ENCODE measurements at places on chromosomes 16 and 17.

DNA sequence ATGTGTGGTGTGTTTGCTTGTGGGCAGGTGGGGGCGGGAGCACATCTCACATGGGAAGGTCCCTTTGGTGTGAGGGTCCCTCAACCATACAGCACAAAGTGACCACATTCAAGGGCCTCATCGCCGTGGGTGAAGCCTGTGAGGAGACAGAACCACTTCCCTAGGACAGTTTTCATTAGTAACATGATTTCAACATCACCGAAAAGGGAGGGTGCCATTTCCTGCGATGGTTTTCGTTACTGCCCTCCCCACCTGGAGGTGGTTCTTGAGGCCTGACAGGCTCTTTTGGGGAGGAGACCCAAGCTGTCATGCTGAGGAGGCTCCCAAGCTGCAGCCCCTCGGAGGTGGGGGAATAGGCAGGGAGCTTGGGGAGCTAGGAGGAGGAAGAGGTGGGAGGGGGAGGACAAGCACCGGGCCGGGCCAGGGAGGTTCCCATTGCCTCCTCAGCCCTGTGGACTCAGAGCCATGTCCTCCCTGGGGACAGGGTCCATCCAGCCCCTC, 9.5 kb downstream of the CD300LB start:
- DNase-seq, result no peak

DNA sequence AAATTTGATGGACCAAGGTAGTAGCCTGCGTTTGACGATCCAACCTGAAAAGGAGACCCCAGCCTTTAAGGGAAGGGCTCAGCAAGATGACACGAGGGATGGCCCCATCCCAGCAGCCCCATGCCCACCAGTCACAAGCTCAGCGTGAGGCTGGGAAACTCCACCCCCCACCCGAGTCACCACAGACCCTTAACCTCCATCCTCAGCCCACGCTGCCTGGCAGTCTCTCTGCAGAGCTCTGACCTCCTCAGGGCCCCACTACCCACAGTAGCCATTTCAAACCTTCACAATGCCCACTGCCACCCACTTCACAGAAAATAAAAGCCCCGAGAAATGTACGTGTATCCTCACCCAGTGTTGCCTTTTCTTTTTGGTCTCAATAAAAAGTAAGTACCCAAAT, 18.7 kb downstream of the USP36 start:
- no peak for DNase-seq

DNA sequence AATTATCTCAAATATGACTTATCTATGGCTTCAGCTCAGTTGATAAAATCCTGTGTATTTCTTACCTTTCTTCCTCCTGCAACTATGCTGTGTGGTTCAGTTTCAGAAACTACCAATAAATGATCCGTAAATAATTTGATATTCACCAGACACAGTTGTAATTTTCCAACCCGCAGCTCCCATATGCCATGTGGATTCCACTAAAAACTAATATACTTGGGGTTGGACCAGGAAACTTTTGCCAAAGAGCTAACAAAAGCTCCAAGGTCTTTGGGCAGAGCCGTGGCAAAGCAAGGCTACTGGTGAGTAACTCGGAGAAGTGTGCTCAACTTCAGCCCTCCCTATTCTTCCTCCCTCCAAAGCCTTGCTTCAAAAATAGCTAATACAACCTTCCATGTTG, 2.3 kb upstream of the CHST6 start:
- no peak for DNase-seq

DNA sequence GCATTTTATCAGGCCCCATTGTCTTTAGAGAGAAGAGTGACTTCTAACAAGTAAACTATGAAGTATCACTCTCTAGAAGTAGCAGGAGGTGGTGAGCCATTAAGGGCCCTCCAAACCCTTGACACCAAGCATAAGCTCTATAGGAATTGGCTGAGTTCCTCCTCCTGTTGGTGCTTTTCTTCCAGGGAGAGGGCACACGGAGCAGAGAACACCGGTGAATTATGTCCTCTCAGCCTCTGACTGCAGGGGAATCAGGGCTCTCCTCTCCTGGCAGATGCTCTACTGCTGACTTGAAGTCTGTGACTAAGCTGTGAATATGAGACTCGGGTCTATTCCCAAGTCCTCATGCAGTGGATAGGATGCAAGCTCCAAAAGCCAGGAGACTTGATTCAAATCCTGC, 32.3 kb downstream of the CHD9 start:
- DNase-seq, result no peak

DNA sequence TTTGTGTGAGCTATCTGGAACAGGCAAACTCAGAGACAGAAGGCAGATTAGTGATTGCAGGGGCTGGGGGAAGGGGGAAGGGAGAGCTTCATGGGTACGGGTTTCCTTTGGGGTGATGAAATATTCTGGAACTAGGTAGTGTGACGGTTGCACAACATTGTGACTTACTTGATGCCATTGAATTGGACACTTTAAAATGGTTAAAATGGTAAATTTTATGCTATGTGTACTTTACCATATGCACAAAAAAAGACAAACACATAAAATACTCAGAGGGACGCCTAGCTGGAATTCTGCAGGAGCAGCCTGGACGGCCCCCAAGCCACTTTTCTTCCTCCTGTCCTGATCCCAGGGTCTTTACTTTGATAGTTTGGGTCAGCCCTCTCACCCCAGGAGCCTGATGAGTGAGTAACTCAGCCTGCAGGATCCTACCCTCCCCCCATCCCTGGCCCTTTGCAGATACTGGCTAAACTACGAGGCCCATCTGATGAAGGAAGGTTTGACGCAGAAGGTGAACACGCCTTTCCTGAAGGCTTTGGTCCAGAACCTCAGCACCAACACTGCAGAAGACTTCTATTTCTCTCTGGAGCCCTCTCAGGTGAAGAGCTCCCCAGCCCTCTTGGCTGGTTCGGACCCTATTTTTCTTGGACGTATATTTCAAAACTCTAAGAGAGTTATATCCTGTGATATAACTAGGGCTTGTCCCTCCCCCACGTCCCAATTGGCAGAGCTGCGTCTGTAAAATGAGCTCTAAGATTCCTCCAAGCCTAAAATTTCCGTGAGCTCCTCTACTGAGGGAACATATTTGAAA, 7.8 kb downstream of the ADGRG3 start:
- no peak for DNase-seq

DNA sequence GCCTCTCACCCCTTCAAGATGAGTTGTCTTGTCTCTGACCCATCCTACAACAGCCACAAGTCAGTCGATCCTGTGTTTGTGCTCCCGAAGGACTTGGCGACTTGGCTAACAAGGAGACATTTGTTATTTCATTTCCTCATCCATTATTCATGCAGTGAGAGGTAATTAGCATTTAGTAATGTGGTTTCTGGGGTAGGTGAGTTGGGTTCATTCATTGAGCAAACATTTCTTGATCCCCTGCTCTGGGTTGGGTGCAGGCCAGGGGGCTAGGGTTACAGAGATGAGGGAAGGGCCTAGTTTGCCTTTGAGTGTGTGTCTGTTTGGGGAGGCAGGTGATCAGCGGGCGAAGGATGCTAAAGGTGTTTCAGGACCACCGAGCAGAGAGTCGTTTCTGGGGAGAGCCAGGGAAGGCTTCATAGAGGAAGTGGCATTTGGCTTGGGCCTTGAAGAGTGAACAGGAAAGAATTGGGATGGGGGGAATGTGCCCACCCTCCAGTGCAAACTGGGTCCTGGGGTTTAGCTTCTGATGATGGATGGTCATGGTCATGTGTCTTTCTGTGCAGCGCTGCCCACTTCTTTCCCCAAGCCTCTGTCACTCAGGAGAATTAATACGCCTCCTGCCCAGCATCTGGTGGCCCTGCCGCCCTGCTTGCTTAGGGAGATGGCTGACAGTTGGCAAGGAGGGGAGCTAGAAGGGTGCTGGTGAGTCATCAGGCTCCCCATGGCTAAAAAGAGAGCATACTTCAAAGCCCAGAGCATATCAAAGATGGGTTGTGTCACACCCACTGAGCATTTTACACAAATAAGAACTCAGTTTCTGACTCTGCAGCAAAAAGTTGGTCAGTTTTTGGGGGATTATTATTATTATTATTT, 38.5 kb downstream of the MSI2 start:
- peak; percentile 65 for DNase-seq

DNA sequence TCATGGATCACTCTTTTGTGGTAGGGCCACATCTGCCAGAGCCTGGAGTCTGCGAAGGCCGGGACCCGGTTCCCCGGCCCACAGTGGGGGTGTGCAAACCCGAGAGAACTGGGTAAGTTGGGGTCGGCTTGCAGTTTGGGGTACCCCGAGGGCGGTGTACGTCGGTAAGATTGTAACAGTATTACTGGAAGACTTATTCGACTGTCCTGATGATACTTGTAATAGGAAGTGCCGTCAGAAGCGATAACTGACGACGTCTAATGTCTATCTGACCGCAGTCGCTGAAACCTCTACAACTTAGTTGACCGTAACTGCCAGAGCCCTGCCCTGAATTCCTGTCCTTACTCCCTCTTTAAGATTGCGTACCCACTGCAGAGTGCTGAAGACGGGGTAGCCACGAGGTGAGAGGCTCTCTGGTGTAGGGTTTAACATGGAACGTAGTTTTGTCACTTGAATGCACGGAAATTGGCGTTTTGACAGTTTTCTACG, 24.0 kb downstream of the TRPV2 start:
- no peak for DNase-seq

DNA sequence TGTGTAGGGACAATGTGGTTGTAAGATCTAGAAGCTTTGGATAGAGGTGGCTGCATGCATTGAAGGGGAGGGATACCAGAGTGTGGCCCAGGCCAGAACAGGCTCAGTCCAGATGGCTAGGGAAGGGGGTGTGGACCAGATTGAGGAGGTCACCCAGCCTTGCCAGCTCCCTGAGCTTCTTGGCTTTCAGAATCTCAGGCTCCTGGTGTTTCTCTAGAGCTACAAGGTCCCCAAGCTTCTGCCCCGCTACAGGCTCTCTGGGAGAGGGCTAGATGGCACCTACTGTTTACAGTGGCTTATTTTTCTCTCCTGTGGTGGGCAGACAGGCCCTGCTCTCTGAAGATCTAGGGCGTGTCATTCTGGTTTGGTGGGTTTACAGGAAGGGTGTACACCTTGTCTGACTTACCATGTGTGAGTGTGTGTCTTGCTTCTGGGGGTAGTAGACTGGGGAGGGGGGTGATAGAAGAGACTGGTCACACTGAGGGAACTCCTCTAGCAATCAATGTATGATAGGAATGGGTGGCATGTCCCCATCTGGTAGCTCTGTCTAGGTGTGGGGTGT, 1.1 kb downstream of the RARA start:
- DNase-seq, result no peak

DNA sequence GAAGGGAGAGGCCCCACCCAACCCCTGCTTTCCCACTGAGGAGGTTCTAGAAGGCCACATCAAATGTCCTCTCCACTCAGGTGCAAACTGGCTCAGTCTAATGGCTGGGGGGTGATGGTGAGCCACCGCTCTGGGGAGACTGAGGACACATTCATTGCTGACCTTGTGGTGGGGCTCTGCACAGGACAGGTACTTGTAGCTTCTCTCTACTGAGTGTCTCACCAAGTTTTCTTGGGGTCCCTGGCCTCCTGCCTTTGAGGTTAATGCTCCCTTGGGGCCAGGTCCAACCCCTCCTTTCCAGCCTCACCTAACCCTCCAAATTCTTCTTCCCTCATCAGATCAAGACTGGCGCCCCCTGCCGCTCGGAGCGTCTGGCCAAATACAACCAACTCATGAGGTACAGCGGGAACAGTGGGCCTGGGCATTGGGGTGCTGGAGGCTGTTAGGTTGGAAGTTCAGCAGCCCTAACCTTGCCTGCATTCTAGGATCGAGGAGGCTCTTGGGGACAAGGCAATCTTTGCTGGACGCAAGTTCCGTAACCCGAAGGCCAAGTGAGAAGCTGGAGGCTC, 5.7 kb downstream of the ENO3 start:
- DNase-seq, result no peak

DNA sequence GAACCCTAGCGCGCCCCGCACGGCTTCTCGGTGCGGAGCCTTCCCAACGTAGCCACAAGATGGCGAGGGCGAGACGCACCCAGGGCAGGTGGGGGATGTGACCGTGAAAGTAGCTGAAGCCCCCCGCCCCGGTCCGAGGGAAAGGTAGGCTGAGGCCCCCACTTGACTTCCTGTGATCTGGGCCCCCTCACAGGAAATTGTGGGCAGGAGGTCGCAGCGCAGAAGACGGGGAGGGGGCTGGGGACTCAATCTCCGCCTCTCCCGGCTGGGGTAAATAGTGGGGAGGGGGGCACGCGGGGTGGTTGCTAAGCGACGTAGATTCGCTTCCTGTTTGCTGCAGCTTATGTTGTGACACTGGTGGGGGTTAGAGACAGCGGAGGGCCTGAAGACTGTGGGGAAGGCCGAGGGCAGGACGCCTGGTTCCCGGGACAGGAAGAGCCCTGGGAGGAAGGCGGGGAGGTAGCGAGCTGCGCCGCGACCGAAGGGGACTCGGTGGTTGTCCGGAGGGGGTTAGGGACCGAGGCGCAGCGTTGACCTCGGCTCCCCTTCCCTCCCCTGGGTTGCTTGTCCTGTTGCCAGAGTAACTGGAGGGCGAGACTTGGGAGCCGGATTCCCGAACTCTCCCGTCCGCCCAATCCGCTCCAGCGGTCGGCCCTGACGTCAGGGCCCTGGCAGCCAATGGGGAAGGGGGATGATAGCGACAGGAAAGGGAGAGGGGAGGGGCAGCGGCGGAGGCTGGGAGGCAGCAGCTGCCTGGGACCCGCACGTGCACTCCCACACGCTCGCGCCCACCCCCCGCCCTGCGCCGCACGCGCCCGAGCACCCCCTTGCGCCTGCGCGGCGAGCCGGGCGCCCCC, 1.2 kb downstream of the KDM6B start:
- DNase-seq, result peak; percentile 92

GRCh38 chr17:13646411-13646810, 44.7 kb upstream of the HS3ST3A1 start:
- DNase-seq, result no peak

DNA sequence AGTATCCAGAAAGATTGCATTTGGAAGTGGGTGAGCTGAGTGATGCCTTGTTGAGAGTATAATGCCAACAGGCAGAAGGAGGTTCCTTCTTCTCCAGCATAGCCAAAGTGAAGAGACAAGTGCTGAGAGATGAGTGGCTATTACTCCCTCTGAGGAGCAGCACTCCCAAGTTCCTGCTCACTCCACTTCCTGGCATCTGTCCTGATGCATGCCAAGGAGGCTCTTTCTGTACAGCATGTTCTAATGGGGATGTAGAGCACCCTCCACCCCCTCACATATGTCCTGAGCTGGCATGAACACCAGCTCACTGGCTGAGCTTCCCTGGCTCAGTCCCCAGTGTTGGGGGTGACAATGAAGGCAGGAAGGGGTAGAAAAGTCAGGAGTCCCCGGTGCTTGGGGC, 44.2 kb upstream of the DNAH9 start:
- no peak for DNase-seq

DNA sequence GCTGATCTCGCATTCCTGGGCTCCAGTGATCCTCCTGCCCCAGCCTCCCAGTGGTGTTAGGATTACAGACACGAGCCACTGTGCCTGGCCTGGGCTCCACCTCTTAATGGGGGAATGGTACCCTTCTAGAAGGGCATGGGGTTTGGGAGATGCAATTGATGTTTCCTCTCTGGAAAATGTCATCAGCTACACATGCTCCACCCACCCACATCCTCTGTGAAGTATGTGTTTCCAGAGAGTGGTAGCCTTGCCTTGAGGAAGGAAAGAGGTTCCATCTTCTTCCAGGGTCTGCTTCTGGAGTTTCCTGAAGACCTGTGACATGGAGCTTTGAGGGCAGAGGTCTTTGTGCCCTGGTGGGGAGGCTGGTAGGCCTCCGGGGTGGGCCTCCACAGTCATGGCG, 45.2 kb upstream of the GSE1 start:
- DNase-seq, result no peak

GRCh38 chr17:74859459-74860228, at the start of gene GRIN2C:
GRIN2C (minus strand) TSS chr17:74859885; CDS start chr17:74855092, 4,793 bp downstream.
- no peak for DNase-seq
